ENCODE measurements at places on chromosomes 11 and 22.

DNA sequence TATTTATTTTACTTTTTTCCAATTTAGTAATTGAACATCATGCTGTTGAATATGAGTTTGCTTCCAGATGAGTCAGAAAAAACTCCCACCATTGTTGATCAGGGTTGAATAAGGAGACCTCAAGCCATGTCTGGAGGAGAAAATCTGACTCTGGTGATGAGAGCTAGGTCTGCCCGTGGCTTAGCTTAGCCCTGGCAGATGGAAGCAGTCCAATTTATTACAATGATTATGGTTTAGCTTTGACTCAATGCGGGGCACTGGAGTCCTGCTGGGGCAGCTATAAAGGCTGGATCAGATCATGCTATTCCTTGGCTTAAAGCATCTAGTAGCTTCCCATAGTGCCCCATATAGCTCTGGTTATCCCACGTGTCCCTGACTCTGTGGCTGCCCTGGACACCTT, 506.5 kb downstream of the MN1 start:
- no peak for DNase-seq
- H3K4me3 ChIP-seq, result no peak overlapping the region
- peaks cover 3% of the 10 kb centered on the region for H3K4me1 ChIP-seq
- no peaks in the 10 kb centered on the region for H3K36me3 ChIP-seq

DNA sequence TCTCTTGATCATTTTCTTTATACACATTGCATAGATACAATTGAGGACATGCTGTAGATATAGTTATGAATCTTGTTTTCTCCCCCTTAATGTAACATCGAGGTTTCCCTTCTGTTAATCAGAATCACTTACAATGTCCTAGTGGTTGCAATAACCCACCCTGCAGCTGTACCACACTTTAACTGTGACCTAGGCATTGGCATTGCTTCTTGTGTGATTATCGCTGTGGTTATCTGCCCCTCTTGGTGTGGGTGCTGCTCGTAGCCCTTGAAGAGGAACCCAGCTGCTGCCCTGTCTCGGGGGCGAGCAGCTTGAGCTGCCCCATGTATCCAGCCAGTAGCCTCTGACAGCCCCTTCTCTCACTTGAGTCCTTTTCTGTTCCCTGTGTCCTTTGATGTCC, 1.5 kb downstream of the DGAT2 start:
- no peak for DNase-seq
- H3K36me3 ChIP-seq, result no peaks in the 10 kb centered on the region
- no peak overlapping the region for H3K27ac ChIP-seq
- no peak overlapping the region for H3K4me3 ChIP-seq
- peaks cover 4% of the 10 kb centered on the region for H3K4me1 ChIP-seq

GRCh38 chr22:43155789-43156188, 4.4 kb downstream of the TSPO start:
- no peaks in the 10 kb centered on the region for H3K27me3 ChIP-seq
- H3K27ac ChIP-seq, result no peak overlapping the region
- peaks cover 11% of the 10 kb centered on the region for H3K4me1 ChIP-seq
- H3K4me3 ChIP-seq, result no peak overlapping the region
- DNase-seq, result no peak
- peaks cover 11% of the 10 kb centered on the region for H3K36me3 ChIP-seq

DNA sequence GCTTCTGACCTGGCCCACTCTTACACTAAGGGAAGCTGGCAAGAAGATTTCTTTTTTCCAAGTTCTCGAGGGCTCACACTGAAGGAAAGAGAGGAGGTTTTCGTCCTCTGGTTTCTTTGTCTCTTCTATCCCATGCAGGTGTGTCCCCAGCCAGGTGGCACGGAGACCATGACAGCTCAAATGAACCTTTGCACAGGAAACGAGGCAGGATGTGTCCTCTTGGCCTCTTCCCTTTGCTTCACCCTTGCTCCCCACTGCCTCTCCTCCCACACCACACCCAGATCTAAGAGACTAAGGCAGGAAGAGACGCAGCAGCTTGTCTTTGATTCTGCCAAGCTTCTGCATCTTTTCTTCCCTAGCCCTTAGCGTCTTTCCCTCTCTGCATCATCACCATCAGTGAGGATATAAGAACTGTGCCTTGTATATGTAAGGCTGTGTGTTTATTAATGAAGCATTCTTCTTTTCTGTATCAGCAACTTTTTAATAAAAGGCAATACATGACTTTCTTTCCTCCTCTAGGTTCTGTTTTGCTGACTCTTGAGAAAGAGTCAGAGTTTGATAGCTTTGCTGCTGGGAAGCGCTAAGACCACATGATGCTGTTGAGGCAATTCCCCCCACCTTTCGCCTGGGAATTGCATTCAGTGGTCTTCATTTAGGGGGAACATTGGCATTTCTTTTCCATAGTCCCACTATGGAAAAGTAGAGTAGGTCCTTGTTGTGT, 56.0 kb upstream of the PARVA start:
- H3K27me3 ChIP-seq, result no peaks in the 10 kb centered on the region
- peaks cover 23% of the 10 kb centered on the region for H3K4me1 ChIP-seq
- peak; percentile 52 for DNase-seq
- no peaks in the 10 kb centered on the region for H3K36me3 ChIP-seq
- H3K4me3 ChIP-seq, result no peak overlapping the region
- H3K27ac ChIP-seq, result peak overlapping the region; percentile 96

DNA sequence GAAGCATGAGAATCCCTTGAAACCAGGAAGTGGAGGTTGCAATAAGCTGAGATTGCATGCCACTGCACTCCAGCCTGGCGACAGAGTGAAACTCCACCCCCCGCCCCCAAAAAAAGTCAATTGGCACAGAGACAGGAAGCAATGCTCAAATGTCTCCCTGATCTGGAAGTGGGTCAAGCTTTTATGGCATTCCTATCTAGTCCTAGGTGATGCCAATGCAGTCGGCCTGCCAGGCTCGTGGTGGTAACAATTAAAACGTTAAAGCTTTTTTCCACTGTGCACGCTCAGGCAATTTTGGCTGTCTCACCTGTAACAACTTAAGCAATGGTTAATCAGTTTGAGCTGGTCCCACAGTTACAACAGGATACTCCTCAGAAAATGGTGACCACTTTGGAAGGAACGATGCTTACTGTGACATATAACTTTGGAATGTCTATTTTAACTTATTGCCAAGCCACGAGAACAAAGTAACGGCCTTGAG, 18.9 kb upstream of the PISD start:
- H3K27me3 ChIP-seq, result no peaks in the 10 kb centered on the region
- peaks cover 26% of the 10 kb centered on the region for H3K36me3 ChIP-seq
- H3K4me1 ChIP-seq, result peaks cover 25% of the 10 kb centered on the region
- H3K4me3 ChIP-seq, result no peak overlapping the region

- no peak overlapping the region for H3K4me3 ChIP-seq
- H3K4me1 ChIP-seq, result peaks cover 5% of the 10 kb centered on the region
- no peaks in the 10 kb centered on the region for H3K36me3 ChIP-seq
- no peak for DNase-seq
Observed at GRCh38 chr11:126363706-126364248, 8.3 kb downstream of the ST3GAL4 start.

GRCh38 chr11:1927026-1927847, 7.7 kb downstream of the TNNT3 start:
- H3K4me1 ChIP-seq, result no peaks in the 10 kb centered on the region
- no peak overlapping the region for H3K27ac ChIP-seq
- DNase-seq, result no peak
- no peak overlapping the region for H3K4me3 ChIP-seq

DNA sequence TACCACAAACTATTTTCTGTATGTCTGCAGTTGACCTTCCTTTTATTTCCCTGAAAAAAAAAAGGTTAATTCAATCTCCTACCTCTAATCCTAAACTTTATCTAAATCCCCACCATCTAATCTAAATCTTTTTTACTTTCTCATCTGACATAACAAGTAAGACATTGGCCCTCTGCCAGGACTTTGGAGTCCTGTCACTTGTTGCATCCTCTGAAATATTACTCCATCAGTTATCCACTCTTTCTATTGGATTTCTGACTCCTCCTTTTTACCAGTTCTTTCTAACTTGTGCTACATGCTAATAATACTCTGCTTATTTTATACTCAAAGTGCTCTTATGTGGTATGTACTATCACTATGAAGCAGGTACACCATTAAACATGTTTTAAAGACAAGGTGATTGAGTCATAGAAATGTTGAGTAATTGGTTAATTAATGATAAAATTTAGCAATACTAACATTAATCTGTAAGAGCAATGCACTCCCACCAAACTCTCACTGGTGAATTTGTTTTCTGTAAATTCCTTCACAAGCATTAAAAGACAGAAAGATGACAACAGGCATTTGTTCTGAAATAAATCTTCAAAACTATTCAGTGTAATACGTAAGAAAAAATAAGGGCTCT, 914.2 kb upstream of the RAG2 start:
- H3K36me3 ChIP-seq, result no peaks in the 10 kb centered on the region
- no peak for DNase-seq
- H3K27me3 ChIP-seq, result no peaks in the 10 kb centered on the region
- no peak overlapping the region for H3K4me3 ChIP-seq

GRCh38 chr11:12669930-12670329, 4.3 kb upstream of the TEAD1 start:
- no peaks in the 10 kb centered on the region for H3K4me1 ChIP-seq
- H3K4me3 ChIP-seq, result no peak overlapping the region
- H3K27ac ChIP-seq, result 0 out of 2 replicates have a peak overlapping the region, but pooled peaks have one; percentile 1
- no peaks in the 10 kb centered on the region for H3K27me3 ChIP-seq
- peak; percentile 81 for DNase-seq
- H3K36me3 ChIP-seq, result no peaks in the 10 kb centered on the region

- DNase-seq, result no peak
- peaks cover 26% of the 10 kb centered on the region for H3K36me3 ChIP-seq
- H3K4me1 ChIP-seq, result peaks cover 15% of the 10 kb centered on the region
- no peak overlapping the region for H3K4me3 ChIP-seq
- no peaks in the 10 kb centered on the region for H3K27me3 ChIP-seq
Observed at GRCh38 chr22:41513391-41513790, 30.9 kb downstream of the POLR3H start.

DNA sequence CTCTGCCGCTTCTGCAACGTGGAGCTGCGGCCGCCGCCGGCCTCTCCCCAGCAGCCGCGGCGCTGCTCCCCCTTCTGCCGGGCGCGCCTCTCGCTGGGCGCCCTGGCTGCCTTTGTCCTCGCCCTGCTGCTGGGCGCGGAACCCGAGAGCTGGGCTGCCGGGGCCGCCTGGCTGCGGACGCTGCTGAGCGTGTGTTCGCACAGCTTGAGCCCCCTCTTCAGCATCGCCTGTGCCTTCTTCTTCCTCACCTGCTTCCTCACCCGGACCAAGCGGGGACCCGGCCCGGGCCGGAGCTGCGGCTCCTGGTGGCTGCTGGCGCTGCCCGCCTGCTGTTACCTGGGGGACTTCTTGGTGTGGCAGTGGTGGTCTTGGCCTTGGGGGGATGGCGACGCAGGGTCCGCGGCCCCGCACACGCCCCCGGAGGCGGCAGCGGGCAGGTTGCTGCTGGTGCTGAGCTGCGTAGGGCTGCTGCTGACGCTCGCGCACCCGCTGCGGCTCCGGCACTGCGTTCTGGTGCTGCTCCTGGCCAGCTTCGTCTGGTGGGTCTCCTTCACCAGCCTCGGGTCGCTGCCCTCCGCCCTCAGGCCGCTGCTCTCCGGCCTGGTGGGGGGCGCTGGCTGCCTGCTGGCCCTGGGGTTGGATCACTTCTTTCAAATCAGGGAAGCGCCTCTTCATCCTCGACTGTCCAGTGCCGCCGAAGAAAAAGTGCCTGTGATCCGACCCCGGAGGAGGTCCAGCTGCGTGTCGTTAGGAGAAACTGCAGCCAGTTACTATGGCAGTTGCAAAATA, 816 bp downstream of the PDE3B start:
- DNase-seq, result peak; percentile 11
- no peak overlapping the region for H3K27ac ChIP-seq
- no peaks in the 10 kb centered on the region for H3K36me3 ChIP-seq
- H3K27me3 ChIP-seq, result no peaks in the 10 kb centered on the region
- H3K4me3 ChIP-seq, result peak overlapping the region; percentile 56
- no peaks in the 10 kb centered on the region for H3K4me1 ChIP-seq

DNA sequence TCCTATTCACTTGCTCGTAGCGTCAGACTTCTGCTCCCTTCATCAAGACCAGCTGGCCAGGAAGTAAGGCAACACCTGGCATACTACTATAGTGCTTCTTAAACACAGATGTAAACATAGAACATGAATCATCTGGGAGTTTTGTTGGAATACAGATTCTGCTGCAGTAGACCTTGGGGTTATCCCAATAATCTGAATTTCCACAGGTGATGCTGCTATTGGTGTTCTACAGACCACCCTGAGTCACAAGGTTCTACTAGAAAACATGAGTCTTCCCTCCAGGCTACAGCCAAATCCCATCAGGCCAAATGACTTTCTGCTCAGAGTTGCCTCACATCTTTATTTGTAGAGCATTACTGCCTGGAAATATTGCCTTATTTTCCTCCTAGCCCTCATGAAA, 175.2 kb downstream of the NELL1 start:
- H3K27ac ChIP-seq, result no peak overlapping the region
- H3K4me1 ChIP-seq, result no peaks in the 10 kb centered on the region
- H3K4me3 ChIP-seq, result no peak overlapping the region

- H3K27ac ChIP-seq, result no peak overlapping the region
- DNase-seq, result peak; percentile 80
- H3K4me1 ChIP-seq, result peaks cover 4% of the 10 kb centered on the region
Observed at GRCh38 chr11:94895451-94895850, 77.9 kb downstream of the CWC15 start.

GRCh38 chr11:11308249-11308648, 44.8 kb downstream of the CSNK2A3 start:
- H3K27me3 ChIP-seq, result peaks cover 6% of the 10 kb centered on the region
- DNase-seq, result no peak
- H3K27ac ChIP-seq, result no peak overlapping the region
- no peaks in the 10 kb centered on the region for H3K36me3 ChIP-seq
- H3K4me3 ChIP-seq, result no peak overlapping the region

DNA sequence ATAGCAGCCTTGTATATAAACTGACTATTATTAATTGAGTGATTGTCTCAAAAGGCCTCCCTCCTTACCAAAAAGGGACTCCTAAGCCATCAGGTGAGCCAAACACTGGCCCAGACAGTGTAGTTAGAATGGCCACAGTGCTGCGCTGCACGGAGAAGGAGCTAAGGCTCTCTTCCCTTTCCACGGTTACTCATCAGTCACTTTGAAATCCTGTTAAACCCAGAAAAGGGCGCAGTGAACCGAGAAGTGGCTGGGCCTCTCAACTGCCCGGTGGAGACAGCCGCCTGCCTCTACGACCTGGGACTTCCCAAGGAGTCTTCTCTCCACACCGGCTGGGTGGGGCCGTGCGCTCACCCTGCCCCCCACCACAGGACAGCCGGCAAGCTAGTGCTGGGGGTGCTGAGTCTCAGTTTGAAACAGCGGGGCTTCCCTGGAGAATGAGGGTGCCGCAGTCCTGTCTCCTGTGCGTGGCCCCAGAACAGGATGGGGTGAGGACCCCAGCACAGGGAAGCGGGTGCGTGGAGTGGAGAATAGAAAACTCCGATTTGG, 1.3 kb downstream of the MYH9 start:
- peaks cover 30% of the 10 kb centered on the region for H3K36me3 ChIP-seq
- H3K4me1 ChIP-seq, result peaks cover 11% of the 10 kb centered on the region
- H3K4me3 ChIP-seq, result peak overlapping the region; percentile 75
- no peak for DNase-seq
- peak overlapping the region; percentile 97 for H3K27ac ChIP-seq
- H3K27me3 ChIP-seq, result no peaks in the 10 kb centered on the region

GRCh38 chr11:134913391-134913790, 501.3 kb upstream of the B3GAT1 start:
- H3K36me3 ChIP-seq, result no peaks in the 10 kb centered on the region
- no peak overlapping the region for H3K4me3 ChIP-seq
- no peak for DNase-seq
- H3K27me3 ChIP-seq, result no peaks in the 10 kb centered on the region
